ENCODE measurements at places on chromosomes 13 and 19. TPM values are rescaled to one million over a fixed set of nuclear protein-coding genes. Genes with fewer than 3 reads are reported as not detected.

DNA sequence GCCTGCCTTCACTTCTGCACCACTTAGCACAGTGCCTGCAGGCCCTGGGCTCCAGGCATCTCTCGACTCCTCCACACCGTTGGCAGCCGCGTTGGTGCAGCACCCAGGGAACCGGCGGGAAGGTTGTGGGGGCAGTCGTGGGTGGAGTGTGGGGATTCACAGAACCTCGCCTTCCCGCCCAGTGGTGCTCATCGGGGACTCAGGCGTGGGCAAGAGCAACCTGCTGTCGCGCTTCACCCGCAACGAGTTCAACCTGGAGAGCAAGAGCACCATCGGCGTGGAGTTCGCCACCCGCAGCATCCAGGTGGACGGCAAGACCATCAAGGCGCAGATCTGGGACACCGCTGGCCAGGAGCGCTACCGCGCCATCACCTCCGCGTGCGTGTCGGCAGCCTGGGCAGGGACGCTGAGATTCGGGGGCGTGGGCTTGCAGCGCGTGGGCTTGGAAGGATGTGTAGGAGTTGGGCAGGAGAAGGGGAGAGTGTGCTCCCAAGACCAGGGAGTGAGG lies 9.6 kb downstream of the RAB11B start:
- no peak for DNase-seq
- no peak overlapping the region for H3K27ac ChIP-seq
- no peaks in the 10 kb centered on the region for H3K4me1 ChIP-seq
- H3K4me3 ChIP-seq = no peak overlapping the region
- H3K27me3 ChIP-seq = no peaks in the 10 kb centered on the region

- no peaks in the 10 kb centered on the region for H3K4me1 ChIP-seq
- H3K4me3 ChIP-seq = no peak overlapping the region
- DNase-seq = peak; percentile 34
- H3K27ac ChIP-seq = peak overlapping the region; percentile 4
Observed at GRCh38 chr13:79749984-79750551, 269.1 kb downstream of the NDFIP2 start.

- DNase-seq = no peak
- H3K27me3 ChIP-seq = no peaks in the 10 kb centered on the region
- no peaks in the 10 kb centered on the region for H3K36me3 ChIP-seq
- no peaks in the 10 kb centered on the region for H3K4me1 ChIP-seq
Observed at GRCh38 chr19:33005440-33005839, 33.4 kb downstream of the FAAP24 start.

Gene KMT5C
- total RNA-seq = 29.2 TPM

DNA sequence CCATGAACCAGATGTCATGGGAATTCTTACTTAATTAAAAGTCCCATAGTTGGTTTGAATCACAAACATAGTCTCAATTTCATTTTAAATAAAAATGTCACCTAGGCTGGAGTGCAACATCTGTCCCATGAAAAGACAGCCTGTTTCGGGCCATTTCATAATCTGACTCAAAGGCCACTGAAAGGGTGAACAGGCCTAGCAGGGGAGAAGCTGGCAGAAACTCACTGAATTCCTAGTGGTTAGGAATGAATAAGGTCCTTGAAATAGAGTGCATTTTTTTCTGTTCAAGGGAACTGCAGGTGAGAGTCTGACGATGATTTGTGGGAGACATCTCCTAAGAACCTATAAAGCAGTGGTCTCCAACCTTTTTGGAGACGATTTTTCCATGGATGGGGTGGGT lies 44.0 kb upstream of the PCCA start:
- no peaks in the 10 kb centered on the region for H3K36me3 ChIP-seq
- no peak overlapping the region for H3K27ac ChIP-seq
- DNase-seq = no peak
- H3K4me3 ChIP-seq = no peak overlapping the region

Measured in transverse colon (tissue), 4 donors.